ENCODE measurements at places on chromosomes 2 and 18. TPM values are rescaled to one million over a fixed set of nuclear protein-coding genes. Genes with fewer than 3 reads are reported as not detected.

GRCh38 chr2:86233436-86233835, 34.2 kb downstream of the MRPL35 start:
- no peak for DNase-seq

GRCh38 chr2:112154246-112155117, 16.3 kb downstream of the FBLN7 start:
- DNase-seq = no peak

GRCh38 chr2:134714228-134714627, 4.6 kb downstream of the TMEM163 start:
- no peak for DNase-seq

DNA sequence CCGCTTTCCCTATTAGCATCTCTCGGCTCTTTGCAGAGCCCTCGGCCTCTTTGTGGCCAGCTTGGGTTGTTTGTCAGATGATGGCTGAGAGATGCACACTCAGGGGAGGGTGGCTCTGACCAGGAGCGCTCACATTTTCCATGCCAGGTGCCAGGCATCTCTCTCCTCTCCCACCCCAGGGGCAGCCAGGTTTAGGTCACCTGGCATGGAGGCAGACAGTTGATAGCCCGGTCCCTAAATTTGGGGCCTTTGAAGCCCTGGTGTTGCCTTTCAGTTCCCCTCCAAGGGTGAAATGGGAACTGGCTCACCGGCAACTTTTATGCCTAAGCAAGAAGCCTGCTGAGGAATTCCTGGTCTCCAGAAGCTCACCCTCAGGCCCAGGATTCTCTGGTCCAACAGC, 19.1 kb downstream of the LBH start:
- no peak for DNase-seq

DNA sequence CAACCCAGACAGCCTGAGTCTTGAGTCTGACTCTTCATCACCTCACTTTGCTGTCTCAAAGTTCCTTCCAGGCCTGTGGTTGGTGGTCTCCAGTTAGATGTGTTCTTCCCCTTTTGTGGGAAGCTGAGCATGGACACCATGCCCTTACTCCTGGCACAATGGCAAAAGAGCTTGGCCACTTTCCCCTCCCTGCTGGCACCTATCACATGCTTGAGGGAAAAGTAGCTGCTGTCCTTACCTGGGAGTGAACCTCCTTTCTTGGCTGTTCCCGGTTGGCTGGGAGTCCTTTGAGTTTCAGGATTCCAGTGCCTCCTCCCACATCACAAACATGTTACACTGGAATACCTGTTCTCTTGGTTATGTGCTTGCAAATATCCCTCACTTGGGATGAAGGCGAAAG, 97.8 kb downstream of the GATA6 start:
- no peak for DNase-seq

BARD1 gene
- 4.5 TPM for total RNA-seq

DNAH7 gene
- 2.6 TPM for total RNA-seq

DNA sequence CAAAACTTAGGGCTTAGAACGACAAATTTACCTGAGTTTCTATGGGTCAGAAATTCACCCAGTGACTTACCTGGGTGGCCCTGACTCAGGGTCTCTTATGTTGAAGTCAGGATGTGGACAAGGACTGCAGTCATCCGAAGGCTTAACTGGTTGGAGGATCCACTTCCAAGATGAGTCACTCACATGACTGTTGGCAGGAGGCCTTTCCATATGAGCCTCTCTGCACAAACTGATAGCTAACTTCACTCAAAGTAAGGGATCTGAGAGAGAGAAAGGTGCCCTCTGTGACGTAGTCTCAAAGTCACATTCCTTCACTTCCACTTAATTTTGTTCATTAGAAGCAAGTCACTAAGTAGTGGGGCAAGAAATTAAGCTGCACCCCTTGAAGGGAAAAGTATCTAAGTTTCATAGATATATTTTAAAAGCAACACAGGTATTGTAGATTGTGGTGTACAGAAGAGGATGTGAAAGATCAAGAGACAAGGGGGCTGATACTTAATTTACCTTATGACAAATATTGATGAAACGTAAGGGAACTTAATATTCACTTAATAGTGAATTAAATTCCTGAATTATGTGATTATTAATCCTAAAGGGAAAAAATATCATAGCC, 48.4 kb downstream of the TANK start:
- peak; percentile 64 for DNase-seq

GALR1 gene
- total RNA-seq = not detected

- no peak for DNase-seq
These were observed 7.3 kb upstream of the GALM start for GRCh38 chr2:38658613-38659012.

GRCh38 chr2:212931271-212931670, 220.1 kb downstream of the IKZF2 start:
- DNase-seq = no peak

DNA sequence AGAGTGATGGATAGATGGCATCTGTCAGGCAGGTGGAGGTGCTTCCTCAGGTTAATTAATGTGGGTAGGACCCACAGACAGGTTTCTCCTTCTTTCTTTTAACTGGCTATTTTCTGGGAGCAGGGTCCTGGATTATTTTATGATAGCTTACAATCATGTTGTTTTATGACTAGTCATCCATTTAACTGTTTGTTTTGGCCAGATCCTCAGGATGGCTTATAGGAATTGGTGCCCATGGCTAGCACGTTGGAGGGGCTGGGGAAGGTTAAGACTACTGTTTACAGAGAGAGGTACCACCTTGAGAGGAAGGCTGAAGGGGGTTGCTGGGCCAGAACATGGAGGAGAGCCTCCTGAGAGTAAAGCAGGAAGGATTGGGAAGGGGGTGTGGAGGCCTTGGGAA, 78.0 kb upstream of the MGAT5 start:
- DNase-seq = no peak

TMEM131 gene
- total RNA-seq = 45.1 TPM

- peak; percentile 74 for DNase-seq
These were observed 11.5 kb downstream of the CFAP65 start for GRCh38 chr2:219029829-219030165.

DNA sequence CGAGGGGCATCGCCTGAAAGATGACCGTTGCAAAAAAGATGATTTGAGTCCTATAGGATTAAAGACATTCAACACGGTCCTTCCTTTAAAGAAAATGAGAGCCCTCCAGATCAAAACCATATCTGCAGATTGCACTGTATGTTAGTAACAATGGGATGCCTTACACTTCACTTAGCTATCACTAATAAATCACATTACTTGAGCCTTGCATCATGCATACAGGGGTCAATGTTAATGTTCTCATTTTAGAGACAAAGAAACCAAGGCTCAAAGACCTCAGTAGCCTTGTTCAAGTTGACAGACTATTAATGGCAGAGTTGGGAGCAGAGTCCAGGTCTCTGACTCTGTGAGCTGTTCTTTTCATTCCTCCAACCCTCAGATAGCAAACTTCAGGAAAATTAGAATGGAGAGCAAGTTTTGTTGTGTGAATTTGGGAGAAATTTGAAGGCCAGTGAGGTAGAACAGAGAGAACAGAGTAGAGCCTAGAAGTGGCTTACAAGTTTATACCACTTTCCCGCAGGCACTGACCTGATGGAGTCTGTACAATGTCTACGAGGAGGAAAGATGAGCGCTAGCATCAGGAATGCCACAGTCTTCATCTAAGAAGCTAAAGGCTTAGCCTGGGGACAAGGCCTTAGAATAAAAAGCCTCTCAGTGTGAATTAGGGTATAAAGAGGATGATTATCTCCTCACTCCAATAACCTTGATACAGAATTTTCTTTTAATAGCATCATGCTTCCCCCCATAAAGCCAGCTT, 48.3 kb downstream of the TRIB2 start:
- DNase-seq = peak; percentile 4

- peak; percentile 47 for DNase-seq
These were observed 14.9 kb downstream of the SCG2 start for GRCh38 chr2:223587301-223587700.

- DNase-seq = no peak
These were observed 528 bp upstream of the PCGF1 start for GRCh38 chr2:74507926-74508520.

DNA sequence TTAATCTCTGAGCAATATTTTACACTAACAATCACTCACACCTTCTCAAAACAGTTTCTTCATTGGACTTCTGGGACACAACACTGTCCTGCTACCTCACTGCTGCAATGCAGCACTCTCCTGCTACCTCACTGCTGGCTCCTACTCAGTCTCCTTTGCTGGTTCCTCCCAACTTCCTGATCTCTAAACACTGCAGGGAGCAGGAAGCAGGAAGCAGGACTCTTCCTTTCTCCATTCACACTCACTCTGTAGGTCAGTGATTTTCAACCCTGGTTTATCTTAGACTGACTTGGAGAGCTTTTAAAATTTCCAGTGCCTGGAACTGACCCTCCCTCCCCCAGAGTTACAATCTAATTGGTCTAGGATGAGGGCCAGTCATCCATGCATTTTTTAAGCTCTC, 243.4 kb upstream of the RBBP8 start:
- DNase-seq = no peak

GRCh38 chr2:226380679-226381078, 418.9 kb downstream of the IRS1 start:
- no peak for DNase-seq

SLC5A7 gene
- not detected for total RNA-seq

- no peak for DNase-seq
These were observed 26.3 kb upstream of the YWHAQ start for GRCh38 chr2:9657083-9657482.

- DNase-seq = peak; percentile 19
These were observed 139.9 kb upstream of the MEX3C start for GRCh38 chr18:51337406-51337805.

DNA sequence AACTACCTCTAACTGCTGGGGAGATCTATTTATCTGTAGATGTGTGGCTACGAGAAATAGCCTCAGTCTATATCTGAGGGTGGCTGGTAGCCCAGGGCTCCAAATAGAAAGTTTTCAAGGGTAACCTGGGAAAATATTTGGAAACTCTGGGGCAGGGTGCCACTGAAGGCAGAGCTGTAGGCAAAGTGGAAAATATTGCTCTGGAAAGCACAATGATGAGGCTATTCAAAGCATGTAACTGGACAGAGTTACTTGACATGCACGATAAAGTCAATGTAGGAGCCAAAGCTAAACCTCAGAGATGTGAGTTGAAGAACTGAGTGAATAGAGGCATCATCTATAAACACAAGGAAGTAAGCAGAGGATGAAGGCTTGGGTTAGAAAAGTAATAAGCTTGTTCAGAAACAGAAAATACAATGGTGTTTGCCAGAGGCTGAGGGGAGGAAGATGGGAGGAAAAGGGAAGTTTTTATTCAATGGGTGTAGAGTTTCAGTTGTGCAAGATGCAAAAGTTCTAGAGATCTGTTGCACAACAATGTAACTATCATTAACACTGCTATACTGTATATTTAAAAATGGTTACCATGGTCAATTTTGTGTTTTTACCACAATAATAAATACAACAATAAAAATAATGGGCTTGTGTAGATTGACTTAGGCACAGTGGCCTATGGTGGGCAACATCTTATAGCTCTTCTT, 171.6 kb downstream of the MBD2 start:
- no peak for DNase-seq

- peak; percentile 68 for DNase-seq
These were observed 36.1 kb upstream of the MRPL33 start for GRCh38 chr2:27735263-27735904.

MROH2A gene
- under 0.01 TPM for total RNA-seq

DNA sequence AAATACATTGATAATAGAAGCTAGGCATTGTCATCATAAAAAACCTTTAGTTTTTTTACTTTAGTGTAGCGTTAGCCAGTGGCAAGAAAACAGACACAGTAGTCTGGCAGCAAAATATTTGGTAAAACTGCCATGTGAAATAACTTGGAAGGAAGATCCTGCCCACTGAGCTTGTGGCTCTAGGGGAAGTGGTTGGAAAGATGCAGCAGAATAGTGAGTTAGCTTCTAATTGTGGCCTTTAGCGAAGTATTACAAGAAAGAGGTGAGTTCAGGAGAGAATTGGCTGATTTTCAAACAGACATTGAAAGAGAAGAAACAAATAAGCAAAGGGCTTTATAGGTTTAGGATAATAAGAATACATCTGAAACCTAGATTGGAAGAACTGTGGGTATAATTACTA, 1887.8 kb upstream of the CELF4 start:
- DNase-seq = no peak

DNA sequence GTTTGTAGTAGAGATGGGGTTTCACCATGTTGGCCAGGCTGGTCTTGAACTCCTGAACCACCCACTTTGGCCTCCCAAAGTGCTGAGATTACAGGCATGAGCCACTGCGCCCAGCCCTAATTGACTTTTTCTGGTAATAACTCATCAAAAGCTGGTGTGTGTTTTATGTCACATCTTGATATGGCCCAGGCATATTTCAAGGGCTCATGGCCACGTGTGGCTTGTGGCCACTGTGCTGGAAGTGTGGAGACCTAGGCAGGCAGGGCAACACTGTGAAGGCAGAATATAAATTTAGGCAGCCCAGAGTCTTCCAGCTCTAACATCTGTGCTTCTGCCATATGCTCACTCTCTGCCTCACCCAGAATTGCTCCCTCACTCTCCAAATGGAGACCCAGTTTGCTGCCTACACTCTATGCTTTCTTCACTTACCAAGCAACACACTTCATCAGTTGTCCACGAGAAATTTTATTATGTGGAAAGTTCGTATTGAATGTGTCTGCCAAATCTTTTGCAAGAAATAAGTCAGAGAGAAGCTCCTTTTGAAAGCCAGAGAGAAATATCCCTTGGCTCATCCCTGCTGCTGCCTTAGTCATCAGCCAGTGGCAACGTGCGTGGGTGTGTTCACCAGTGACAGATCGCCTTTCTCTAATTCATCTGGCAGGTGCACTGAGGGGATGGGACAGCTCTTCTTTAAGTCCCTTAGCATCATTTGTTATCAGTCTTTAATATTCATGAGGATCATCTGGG, 129.4 kb upstream of the CXCR4 start:
- peak; percentile 80 for DNase-seq

DNA sequence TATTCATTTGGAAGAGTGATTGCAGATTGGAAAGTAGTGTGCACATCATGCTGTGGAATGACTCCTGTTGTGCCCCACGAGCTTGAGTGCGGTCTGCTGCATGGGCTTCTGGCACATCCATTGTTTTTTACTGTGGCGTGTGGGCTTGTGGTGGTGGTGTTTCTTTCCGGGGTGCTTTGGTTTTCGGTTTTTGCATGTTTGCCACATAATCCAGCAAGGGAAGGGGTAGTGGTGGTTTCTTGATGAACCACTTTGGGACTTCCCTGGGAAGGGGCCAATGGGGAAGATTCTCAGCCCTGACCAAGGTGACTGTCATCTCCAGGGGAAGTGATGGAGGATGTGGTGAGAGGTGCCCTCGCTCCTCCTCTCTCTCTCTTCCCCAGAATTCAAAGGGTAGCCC, 57.0 kb downstream of the COA5 start:
- no peak for DNase-seq

IFIH1 gene
- total RNA-seq = 7.7 TPM

- DNase-seq = no peak
These were observed 76.7 kb downstream of the GFPT1 start for GRCh38 chr2:69310111-69311023.

ANKRD30B gene
- 2.7 TPM for total RNA-seq
